ENCODE measurements at places on chromosomes 7 and 10. TPM values are rescaled to one million over a fixed set of nuclear protein-coding genes. Genes with fewer than 3 reads are reported as not detected.

SH2D4B gene
- total RNA-seq = not detected

ZNF138 gene
- 0.67 TPM for total RNA-seq

RBM17 gene
- 27.2 TPM for total RNA-seq

ADRA2A gene
- total RNA-seq = not detected

CPED1 gene
- total RNA-seq = 3.7 TPM

PRPS1L1 gene
- not detected for total RNA-seq

LRRD1 gene
- not detected for total RNA-seq

TMEM139 gene
- not detected for total RNA-seq

MBLAC1 gene
- not detected for total RNA-seq

HOXA4 gene
- 1.5 TPM for total RNA-seq

STYXL1 gene
- 47.9 TPM for total RNA-seq

- DNase-seq = no peak
Observed at GRCh38 chr7:18189500-18190126, 162.0 kb upstream of the PRPS1L1 start.

GRCh38 chr7:94239661-94240234, 154.9 kb upstream of the COL1A2 start:
- no peak for DNase-seq

DNA sequence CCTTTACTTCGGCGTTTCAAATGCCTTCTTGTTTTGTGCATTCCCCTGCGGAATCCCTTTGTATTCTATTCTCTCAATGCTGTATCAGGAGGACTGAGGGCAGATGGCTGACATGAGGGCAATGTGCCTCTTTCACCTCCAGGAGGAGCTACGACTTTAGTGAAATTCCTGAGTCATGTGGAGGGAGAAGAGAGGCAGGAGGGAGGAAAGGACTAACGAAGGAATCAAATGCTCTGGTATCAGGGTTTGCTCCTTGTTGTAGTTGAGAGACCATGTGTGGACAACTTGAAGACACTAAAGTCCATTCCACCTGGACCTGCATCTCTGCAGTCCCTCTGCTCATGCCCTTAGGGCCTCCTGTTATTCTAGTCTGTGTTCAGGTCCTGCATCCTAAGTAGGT, 40.2 kb upstream of the PRSS58 start:
- no peak for DNase-seq

DNA sequence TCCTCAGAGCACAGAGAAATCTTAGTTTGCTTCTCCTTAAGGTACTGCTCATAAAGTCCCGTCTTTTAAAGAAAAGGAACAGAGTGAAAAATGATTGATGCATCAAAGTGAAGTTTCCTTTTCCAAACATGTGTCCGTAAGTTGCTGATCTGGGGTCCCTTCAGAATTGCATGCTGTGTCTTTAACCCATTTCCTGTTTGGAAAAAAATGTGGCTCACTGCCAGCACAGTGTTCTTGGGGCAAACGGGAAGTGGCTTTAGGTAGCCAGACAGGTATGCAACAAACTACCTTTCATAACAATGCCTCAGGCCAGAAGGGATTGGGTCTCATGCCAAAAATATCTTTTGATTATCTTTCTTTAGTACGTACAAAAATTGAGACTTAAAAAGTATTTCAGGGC, 50.9 kb downstream of the TFAM start:
- DNase-seq = no peak

DNA sequence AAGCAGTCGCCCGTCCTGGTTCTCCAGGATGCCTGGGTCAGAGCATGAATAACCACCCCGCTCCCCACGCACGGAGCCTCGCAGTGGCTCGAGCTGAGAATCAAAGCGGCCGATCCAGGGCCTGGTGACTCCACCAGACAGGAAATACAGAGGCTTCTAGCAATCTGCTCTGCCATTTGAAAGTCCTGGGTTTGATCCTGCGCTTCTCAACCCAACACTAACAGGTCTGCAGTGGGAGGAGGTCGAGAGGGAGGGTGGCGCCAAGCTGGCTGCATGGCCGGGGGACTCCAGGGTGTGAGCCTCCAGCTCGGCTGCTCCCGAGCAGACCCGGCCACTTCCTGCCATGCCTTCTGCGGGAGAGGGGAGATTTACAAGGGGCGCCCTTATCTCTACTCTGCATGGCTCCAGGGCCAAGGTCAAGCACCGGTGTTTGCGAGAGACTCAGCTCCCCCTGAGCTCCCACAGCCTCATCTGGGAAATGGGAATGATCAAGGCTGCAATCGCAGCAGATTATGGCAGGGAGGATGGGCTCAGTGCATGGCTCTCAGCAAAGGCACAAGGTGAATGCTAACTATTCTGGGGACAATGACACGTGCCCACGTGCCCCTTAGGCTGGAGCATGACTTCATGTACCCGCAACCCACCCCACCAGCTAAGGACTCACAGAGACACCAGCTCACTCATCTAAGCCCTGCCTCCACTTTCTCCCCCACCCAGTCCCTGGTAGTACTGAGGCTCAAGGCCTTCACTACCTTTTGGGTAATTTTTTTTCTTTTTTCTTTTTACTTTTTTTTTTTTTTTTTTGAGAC, 73.9 kb upstream of the TNRC18 start:
- DNase-seq = no peak

DNA sequence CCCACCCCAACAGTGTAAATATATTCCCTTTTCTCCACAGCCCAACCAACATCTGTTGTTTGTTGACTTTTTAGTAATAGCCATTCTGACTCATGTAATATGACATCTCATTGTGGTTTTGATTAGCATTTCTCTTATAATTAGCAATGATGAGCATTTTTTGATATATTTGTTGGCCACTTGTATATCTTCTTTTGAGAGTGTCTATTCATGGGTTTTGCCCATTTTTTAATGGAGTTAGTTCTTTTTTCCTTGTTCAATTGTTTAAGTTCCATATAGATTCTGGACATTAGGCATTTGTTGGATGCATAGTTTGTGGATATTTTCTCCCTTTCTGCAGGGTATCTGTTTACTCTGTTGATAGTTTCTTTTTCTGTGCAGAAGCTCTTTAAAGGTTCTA, 340.1 kb downstream of the NXPH1 start:
- DNase-seq = no peak

- no peak for DNase-seq
Observed at GRCh38 chr10:88996927-88997326, 6.3 kb downstream of the FAS start.

GRCh38 chr10:133126431-133127290, 33.4 kb upstream of the KNDC1 start:
- DNase-seq = no peak

GRCh38 chr7:2117646-2118045, 115.1 kb downstream of the MAD1L1 start:
- no peak for DNase-seq

GRCh38 chr10:30986053-30986555, 45.6 kb downstream of the ZNF438 start:
- no peak for DNase-seq

DNA sequence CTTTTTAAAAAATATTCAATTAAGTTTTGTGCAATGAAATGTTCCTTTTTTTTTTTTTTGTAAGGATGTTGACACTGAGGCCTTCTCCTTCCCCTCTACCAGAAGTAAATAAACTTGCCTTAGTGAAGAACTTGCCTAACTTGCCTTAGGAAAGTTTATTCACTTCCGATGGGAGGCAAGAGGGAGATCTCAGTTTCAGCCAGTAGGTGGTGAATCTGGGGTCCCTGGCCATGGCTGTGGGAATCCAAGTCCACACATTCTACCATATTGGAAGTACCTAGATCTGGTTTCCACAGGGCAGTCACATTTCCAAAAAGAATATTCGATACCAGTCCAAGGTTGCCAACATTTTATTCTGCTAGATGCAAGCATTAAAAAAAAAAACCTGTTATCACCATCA, 270.9 kb downstream of the CCSER2 start:
- DNase-seq = no peak

DNA sequence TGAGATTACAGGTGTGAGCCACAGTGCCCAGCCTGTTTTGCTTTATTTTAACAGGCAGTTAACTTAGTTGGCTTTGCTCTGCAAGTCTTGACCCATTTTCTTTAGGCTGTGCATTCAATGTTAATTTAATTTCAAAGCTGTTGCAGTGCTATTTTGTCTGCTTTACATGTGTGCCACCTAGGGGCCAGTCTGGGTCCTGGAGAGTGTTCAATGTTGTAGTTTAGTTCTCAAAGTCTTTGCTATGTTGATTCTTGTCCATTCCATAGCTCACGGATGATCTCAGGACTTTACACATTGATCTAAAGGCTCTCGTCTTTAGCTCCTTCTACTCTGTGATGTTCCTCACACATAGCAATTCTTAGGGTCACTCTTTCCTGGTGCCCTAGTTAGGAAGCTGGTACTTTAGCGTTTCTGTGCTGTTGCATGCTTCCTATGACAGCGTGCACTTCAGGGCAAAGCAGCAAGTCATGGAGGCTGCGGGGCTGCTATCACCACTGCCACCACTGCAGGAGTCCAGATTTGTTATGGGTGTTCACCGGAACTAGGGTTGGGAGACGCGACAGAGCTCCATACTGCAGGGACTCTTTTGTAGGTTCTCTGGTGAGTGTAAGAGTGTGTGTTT, 16.4 kb upstream of the ABCA13 start:
- peak; percentile 23 for DNase-seq

DNA sequence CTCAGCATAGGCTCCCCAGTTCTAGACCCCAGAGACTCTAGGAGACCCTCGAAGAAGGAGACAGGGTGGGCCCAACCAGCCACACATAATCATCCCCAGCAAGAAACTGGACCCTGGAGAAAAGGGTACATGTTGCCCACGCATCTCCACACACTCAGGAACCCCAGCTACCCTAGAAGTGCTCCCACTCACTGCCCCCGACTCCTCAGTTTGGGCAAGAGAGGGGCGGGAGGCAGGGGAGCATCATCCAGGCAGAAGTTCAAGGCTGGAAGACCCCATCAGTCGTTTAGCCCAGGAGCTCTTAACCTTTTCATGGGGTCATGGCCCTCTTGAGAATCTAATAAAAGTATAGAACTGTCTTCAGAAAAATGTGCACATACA, 1.8 kb upstream of the ZNF467 start:
- DNase-seq = no peak

DNA sequence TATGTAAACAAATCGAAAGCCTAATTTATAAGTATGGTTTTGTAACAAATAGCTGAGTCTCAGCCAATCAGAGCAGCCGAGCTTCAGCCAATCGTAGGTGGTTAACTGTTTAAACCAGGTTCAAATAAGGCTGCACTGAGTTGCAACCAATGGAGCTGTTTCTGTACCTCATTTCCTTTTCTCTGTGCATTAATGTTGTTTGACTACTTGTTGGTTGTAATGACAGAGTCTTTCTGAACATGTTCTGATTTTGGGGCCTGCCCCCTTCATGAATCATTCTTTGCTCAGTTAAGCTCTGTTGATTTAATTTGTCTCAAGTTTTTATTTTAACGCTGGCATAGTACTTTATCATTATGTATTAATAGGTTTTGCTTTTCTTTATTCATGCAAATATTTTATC, 14.6 kb downstream of the OTUD1 start:
- DNase-seq = no peak

- no peak for DNase-seq
Observed at GRCh38 chr7:134873253-134873652, 93.8 kb downstream of the CALD1 start.

DNA sequence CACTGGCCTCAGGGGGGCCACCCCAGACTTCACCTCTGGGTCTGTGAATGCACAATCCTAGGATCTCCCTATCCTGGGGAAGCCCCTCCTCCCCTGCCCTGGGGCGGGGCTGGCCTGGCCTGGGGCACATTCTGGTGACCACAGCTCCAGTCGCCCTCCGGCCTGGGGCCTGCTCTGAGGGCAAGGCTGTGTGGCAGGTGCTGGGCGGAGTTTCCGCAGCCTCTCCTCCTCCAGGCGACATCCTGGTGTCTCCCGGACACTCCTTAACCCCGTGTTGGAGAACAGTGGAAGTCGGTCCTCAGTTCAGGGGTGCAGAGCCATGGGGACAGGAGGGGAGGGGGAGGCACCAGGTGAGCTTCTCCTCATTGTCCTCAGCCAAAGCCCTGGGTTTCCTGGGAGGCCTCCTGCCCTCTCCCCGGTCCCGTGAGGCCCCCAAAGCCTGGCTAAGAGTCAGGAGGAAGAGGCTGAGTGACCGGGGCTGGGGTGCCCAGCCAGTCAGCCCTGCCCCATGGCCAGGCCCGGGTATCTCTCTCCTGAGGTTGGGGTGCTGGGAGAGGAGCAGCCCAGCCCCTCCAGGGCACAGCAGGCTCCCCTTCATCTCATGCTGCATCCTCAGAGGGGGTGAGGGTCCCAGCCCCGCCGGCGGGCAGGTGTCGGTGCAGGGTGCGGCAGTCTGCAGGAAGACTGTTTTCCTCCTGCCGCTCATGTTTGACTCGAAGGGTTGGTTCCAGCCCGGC, 22.6 kb downstream of the UNCX start:
- DNase-seq = no peak
